ENCODE measurements at places on chromosomes 13 and 19. TPM values are rescaled to one million over a fixed set of nuclear protein-coding genes. Genes with fewer than 3 reads are reported as not detected.

Gene CASP14
- not detected for total RNA-seq

DNA sequence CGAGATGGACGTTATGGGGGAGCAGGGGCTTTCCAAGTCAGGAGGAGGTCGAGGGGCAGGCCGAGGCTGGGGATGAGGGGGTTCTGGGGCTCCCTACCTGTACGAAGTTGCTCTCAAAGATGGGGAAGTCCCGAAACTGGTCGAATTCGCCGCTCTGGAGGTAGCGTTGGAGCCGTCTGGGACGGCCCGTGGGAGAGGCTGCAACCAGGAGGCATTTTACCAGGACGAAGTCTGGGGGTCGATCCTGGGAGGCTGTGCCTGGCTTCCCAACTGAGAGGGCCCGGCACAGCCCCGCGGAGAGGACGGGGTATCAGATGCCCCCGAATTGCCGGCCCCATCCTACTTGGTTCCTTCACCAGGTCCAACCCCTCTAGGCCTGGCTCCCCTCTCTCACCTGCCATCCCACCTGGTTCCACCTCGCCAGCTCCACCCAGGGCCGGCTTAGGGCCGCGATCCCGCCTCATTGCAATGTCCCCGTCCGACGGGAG lies 527 bp upstream of the EMC10 start:
- peak overlapping the region; percentile 89 for H3K27ac ChIP-seq
- H3K36me3 ChIP-seq, result peaks cover 29% of the 10 kb centered on the region
- H3K4me1 ChIP-seq, result no peaks in the 10 kb centered on the region
- peak overlapping the region; percentile 89 for H3K4me3 ChIP-seq
- H3K27me3 ChIP-seq, result no peaks in the 10 kb centered on the region

Gene PLK5
- not detected for total RNA-seq

DNA sequence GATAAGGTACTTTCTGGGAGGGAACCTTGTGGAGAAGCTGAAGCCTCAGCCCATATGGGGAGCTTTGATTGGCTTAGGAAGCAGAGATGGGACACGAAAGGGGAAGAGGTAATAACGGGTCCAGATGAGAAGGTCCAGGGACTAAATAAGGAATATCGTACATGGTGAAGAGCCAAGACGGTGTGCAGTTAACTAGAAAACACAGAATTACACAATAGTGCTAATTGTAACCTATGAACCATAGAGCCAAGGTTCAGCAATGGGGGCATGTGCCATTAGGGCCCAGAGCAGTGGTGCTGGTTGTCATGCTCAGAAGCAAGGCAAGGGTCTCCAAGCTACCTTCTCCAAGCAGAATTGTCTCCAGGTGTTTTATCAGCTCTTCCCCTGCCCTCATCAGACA lies 106.1 kb downstream of the IRS2 start:
- H3K4me3 ChIP-seq, result no peak overlapping the region
- no peak for DNase-seq
- no peaks in the 10 kb centered on the region for H3K27me3 ChIP-seq
- no peak overlapping the region for H3K27ac ChIP-seq

Gene APLP1
- 13.9 TPM for total RNA-seq

Gene CD209
- total RNA-seq, result not detected

DNA sequence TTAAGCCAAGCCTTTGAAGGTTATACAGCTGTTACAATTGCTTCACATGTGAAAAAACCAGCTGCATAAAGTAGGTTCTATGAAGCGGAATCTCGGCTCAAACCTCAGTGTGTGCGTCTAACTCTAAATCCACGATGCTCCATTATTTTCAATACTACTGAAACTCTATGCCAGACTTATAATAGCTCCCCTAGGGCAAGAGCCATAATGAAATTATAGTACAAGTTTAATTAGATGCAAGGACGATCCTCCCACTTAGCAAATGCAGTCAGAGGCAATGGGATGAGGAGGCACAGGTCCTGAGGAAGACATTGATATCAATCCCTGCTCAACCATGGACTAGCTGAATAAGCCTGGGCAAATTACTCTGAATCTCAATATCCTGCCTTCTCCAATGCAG lies 31.1 kb downstream of the SLC7A1 start:
- peak; percentile 54 for DNase-seq
- H3K4me1 ChIP-seq, result peaks cover 36% of the 10 kb centered on the region
- no peaks in the 10 kb centered on the region for H3K27me3 ChIP-seq
- no peak overlapping the region for H3K27ac ChIP-seq
- no peak overlapping the region for H3K4me3 ChIP-seq

Gene MCEMP1
- total RNA-seq, result 4.1 TPM

DNA sequence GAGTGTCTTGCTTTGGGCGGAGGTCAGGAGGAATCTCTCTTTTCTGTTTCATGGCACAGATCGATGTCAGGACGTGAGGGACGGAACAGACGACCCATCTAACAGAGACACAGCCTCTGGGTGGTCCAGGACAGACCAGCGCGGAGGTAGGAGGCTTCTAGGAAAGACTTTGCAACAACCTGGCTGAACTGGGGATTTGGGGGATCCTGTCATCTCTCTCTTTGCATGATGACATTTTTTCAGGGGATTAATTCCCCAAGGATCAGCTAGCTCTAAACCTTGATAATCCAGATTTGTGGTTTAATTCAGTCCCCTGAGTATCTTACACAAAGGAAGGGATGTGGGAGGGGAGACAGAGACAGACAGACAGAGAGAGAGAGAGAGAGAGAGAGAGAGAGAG lies 14.4 kb downstream of the CABP5 start:
- no peak overlapping the region for H3K27ac ChIP-seq
- H3K4me3 ChIP-seq, result no peak overlapping the region
- peaks cover 7% of the 10 kb centered on the region for H3K27me3 ChIP-seq
- H3K4me1 ChIP-seq, result peaks cover 7% of the 10 kb centered on the region

Gene NCR1
- not detected for total RNA-seq

- H3K27ac ChIP-seq, result no peak overlapping the region
- no peak overlapping the region for H3K4me3 ChIP-seq
- H3K27me3 ChIP-seq, result peaks cover 30% of the 10 kb centered on the region
- no peaks in the 10 kb centered on the region for H3K4me1 ChIP-seq
- no peak for DNase-seq
Observed at GRCh38 chr13:71853725-71854124, 13.3 kb downstream of the DACH1 start.

Gene C3
- 1.8 TPM for total RNA-seq

Gene NEK5
- total RNA-seq, result 0.13 TPM

Gene TUBA3C
- not detected for total RNA-seq
